ENCODE measurements at places on chromosomes 12 and 14. TPM values are rescaled to one million over a fixed set of nuclear protein-coding genes. Genes with fewer than 3 reads are reported as not detected.

OR6J1 gene
- polyA plus RNA-seq: not detected

DNA sequence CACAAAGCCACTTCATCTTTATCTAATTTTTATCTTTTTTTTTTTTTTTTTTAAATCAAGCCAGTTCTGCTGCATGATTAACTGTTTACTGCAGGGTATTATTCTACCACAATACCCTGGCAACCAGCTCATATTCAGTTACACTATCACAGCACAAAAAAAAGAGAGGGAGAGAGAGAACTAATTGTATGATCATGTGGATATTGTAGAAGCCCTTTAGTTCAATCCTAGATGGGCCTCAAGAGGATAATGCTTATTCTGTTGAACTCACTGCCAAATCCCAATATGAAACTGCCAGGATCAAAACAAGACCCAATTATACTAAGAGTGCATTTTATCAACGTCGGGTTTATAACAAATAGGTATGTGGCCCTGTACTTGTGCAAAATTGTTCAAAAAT, 51.5 kb downstream of the MED13L start:
- DNase-seq: no peak

DNA sequence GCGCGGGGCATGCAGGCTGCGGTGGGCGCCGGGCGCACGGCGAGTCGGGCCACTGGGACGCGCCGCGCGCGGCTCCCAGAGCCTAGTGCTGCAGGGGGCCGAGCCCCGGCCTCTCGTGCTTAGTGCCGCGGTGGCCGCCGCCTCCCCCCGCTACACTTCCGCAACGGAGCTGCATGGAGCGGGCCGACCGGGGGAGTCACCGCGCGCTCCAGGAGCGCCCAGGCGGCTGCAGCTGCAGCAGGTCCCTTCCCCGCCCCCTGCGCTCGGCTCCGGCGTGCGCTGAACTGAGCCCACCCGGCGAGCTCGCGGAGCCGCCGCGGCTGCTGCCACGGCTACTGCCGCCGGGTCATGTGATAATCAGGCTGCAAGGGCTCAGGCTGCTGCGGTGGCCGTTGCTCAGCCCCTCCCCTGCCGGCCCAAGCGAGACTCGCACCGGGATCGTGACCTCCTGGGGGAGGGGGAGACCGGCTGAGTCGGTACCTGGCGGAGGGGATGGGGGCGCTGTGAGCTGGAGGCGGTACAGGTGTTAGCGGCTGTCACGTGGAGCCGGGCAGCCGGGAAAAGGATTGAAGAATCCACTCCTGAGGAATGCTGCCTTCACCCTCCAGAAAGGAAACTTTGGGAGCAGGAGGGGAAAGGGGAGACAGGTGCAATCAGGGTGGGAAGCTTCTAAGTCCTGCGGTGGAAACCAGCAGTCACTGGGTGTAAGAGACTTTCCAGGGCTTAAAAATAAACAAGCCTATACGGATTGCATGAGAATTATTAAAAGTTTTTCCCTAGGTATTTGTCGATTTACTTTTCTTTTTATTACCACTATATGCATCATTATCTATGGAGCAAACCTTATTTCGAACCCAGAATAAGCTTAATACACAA, at the start of gene PPM1H:
Gene PPM1H (minus strand): TSS at position 352 of the 876 bp plus-strand sequence. CDS start 414 bp downstream, outside the sequence.
- peak; percentile 57 for DNase-seq

ADSS1 gene
- polyA plus RNA-seq: 4.9 TPM

DNA sequence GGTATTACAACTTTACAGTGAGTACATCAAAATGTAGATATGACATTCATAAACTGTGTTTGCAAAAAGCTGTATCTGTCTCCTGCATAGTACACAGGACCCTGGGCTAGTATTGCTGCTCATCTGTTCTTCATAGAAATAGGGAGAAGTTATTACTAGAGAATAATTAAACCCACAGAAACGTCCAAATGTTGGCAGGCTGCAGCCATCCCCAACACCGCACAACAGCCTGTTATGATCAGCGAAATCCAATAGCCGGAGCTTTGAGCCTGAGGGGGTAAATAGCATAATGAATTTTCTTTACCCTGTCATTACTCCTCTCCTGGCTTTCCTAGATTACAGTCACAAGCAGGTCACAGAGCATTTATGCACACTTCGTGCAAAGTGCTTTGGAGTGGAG, 178.0 kb downstream of the DACT1 start:
- no peak for DNase-seq

- DNase-seq: no peak
These were observed 17.2 kb downstream of the PACS2 start for GRCh38 chr14:105331575-105332349.

FOXG1 gene
- 0.10 TPM for polyA plus RNA-seq

DNA sequence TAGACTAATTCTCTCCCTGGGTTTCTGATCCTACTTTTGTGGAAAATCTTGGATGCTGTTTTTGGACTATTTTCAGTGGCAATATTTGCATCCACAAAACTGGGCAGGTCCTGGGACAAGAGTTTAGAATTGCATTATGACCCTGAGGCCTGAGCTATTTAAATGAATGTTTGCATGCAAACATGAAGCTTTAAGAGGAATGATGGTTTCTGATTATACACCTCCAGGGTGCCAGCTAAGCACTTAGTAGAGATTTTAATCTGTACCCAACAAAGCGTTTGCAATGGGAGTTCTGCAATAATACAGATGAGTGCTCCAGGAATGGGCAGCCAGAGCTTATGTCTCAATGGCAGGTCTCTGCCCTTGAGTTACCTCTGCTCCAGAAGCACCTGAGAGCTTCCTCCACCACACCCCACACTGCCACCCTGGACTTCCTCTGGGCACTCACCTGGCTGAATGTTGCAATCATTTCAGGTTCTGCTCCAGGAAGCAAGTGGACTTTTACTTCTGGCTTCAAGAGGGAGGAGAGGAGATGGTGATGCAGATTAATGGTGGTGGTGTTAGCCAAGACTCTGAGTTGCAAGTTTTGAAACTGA, 6.0 kb upstream of the SPTLC2 start:
- DNase-seq: no peak

CLEC1A gene
- 4.8 TPM for polyA plus RNA-seq

DNA sequence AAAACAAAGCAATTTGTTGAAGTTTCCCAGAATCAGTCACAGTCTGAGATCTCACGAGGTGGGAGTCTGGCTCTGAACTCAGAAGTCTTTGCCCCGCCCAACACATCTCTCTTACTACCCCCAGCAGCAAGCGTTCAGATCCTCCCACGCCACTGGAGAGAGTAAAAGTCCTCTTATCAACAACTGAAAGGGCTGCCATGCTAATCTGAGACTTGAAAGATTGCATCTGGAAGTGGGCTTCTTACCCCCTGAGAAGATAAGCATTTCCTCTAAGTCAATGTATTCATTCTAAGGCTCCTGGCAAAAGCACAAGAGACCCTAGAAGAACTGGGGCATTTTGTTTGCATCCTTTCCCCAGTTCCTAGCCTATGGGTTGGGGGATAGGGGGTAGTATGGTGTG, 34.1 kb upstream of the STON2 start:
- DNase-seq: no peak

DNA sequence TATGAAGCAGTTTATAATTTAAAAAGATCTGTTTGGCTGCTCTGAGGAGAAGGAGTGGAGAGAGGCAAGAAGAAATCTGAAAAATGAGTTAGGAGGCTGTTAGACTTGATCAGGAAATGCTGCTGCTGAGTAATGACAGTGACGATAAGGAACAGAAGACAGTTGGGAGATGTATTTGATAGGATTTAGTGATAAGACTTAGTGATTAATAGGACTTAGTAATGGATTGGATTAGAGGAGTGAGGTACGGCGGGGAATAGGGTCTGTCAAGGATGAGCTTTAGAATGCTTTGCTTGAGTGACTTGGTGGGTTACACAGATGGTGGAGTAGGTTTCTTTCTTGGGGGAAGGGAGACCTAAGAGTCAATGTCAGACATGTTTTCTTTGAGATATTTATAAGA, 31.7 kb downstream of the UNC79 start:
- DNase-seq: no peak
